ENCODE measurements at places on chromosomes 7 and 10.

GRCh38 chr7:33873518-33873917 is 31.8 kb upstream of the BMPER start:
- no peak for DNase-seq

- DNase-seq: no peak
Measured at GRCh38 chr7:24854866-24855265, 97.6 kb upstream of the GSDME start.

GRCh38 chr7:36306722-36307121 is 82.9 kb upstream of the ANLN start:
- DNase-seq: no peak

DNA sequence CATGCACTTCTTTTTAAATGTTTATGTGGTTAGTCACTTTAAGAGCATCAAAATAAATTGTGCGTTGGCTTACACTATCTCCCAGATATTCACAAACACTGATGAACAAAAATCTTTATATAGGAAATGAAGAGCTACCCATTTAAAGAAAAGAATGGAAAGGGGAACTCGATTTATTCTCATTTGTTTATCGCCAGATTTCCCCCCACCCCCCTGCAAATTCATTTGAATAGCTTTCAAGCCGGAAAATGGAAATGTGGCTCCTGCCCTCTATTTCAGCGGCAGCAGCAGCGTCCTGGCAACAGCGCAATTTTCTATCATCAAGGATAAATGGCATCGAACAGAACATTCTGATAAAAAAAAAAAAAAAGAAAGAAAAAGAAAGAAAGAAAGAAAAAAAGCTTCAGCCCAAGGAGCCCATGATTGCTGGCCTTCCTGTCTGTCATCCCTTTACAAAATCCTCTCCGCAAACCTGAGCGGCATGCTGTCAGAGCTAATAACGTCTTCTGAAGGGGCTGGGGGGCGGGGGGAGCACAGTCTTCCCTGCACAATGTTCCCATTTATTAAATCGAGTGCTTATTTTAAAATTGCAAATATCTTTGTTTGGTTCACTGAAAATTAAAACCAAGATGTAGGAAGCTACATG is 13.7 kb upstream of the DLX6 start:
- DNase-seq: no peak

DNA sequence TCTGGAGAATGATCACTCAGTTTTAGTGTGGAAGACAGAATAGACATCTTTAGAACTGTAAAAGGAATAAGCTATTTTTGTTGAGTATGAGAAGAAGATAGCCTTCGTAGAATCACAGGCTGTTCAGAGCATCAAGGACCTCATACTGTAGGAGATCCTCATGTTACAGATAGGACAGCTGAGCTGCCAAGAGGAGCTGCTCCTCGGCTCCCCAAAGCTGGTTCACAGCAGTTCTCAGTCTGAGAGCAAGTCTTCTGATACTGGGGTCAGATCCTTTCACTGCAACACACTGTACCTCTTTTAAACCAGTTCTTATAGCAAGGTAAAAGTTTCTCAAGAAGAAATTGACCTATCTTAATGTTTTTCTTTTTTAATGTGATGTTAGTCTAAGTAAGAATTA is 17.1 kb downstream of the CCNY start:
- DNase-seq: no peak

DNA sequence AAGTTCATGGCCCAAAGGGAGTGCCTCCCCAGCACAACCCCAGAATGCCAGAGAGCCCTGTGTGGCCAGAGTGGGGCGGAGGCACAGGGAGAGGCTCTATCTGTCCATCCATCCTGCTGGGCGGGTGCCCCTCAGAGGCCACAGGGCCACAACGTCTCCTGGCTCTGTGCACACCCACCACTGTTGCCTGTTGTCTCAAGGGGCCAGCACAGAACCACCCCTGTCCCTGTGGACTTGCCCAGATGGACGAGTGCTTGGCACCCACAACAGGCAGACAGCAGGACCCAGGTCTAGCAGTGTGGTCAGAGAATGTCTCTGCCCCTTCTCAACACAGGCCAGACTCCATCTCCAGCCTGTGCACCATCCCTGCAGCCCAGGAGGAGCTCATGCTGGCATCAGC is 92.8 kb downstream of the PAXIP1 start:
- DNase-seq: no peak

- no peak for DNase-seq
Measured at GRCh38 chr10:8396675-8397074, 342.2 kb downstream of the GATA3 start.

DNA sequence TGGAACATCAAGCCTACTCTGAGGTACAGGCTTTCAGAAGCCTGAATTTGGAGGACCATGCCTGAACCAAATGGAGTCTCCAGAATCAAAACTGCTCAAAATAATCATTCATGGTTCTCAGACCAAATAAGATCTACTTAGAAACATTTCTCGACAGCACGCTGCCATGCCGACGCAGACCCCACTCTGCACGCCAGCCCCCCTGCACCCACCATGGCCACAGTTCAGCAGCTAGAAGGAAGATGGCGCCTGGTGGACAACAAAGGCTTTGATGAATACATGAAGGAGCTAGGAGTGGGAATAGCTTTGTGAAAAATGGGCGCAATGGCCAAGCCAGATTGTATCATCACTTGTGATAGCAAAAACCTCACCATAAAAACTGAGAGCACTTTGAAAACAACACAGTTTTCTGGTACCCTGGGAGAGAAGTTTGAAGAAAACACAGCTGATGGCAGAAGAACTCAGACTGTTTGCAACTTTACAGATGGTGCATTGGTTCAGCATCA is 6.6 kb upstream of the KMT2C start:
- no peak for DNase-seq

GRCh38 chr10:118754229-118754555 is 578 bp downstream of the CACUL1 start:
- DNase-seq: peak; percentile 77

DNA sequence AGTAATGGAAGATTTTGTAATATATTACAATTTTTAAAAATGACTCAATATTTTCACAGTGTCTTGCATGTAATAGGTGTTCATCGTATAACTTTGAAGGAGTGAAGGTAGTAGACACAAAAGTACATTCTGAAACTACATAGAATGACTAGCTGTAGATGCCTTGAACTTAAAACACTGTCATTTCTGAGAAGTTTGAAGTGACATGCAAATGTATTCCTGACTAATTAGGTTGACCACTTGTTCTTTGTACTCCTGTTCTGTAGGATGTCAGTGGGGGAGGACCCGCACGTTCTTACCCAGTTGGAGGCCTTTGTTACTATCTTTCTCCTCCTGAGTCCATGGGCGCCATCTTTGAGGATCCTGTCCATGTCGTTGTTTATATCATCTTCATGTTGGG is 31.2 kb downstream of the SEC61A2 start:
- no peak for DNase-seq

GRCh38 chr10:78604721-78605120 is 464.0 kb upstream of the ZMIZ1 start:
- DNase-seq: no peak

GRCh38 chr10:75104842-75105241 is 6.6 kb upstream of the SAMD8 start:
- DNase-seq: no peak

DNA sequence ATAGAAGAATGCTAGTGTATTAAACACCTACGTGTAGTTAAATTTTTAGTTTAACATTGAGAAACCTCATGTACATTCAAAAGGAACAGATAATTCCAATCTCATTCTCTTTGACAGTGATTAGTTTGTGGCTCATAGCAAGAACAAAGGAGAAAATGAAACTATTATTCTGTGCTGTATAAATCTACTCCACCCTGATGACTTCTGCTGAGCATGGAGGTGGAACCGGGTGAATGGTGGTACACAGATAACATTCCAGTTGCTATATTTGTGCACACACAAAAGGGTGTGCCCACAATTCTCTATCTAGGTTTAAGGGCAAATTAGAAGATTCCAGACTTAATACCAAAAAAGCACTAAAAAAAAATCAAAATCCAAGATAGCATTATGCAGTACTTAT is 17.0 kb upstream of the RALA start:
- no peak for DNase-seq

DNA sequence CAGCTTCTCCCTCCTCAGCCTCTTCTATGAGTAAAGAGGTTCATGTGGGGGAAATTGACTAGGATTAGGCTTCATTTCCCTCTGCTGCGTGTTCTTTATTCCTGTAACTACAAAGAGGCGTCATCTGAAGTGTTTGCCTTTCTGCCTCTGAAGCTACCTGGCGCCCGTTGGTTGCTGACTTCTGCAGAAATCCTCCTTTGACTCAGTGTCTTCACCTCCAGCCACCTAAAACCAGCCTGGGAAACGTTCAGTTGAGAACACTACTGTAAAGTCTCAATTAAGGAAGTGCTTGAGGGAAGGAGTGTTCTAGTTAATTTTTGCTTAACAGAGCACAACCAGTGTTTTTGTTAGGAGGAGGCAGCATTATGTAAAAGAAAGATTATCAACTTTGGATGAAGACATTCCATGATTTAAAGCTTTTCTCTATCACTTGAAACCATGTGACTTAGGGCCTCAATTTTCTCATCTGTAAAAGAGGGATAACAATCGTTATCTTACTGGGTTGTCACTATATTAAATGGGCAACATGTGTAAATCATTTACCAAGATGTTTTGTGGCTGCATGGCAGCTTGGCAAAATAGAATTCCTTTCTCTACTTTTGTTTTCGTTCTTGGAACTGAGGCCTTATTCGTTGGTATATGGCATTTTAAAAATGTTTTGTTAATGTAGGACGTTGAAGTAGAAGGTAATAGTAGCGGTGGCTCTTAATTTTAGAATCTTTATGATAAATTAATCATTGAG is 642.9 kb downstream of the SDK1 start:
- no peak for DNase-seq

GRCh38 chr7:137480401-137480800 is 136.9 kb upstream of the PTN start:
- no peak for DNase-seq

- no peak for DNase-seq
Measured at GRCh38 chr10:68302503-68302823, 29.4 kb upstream of the HNRNPH3 start.

DNA sequence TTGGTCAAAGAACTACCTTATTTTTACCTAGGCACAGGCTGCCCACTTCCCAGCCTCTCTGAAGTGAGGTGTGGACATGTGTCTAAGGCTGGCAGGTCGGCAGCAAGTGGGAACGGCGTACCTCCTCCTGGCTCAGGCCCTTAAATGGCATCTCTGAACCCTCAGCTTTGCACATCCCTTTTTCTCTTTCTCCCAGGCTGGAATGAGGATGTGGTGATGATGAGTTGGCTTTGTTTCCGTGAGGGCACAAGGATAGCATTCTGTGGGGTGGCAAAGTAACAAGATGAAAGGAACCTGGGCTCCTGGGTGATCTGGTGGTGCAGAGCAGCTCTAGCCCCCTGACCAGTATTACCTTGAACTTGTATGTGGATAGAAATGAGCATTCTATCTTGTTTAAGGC is 196.8 kb downstream of the REEP3 start:
- DNase-seq: no peak

All from left kidney (tissue), 8 donors.